Neural crest cell (in vitro differentiated cells): ENCODE measurements at places on chromosomes 2 and 18. TPM values are rescaled to one million over a fixed set of nuclear protein-coding genes. Genes with fewer than 3 reads are reported as not detected.

Gene ZCCHC2
- 14.3 and 14.7 TPM in 2 replicates for total RNA-seq

Gene VSNL1
- 1.7 and 2.1 TPM in 2 replicates for total RNA-seq

Gene GPAT2
- not detected in 2 replicates for total RNA-seq

Gene ATRAID
- 86.3 and 86.6 TPM in 2 replicates for total RNA-seq

Gene REG1B
- total RNA-seq: not detected in 2 replicates

Gene COL4A4
- 0.16 and 0.19 TPM in 2 replicates for total RNA-seq

Gene ANKRD62
- total RNA-seq: not detected in 2 replicates

Gene KLF7
- total RNA-seq: 17.4 and 18.4 TPM in 2 replicates

Gene SPP2
- not detected in 2 replicates for total RNA-seq

- DNase-seq: no peak
These were observed 96.2 kb downstream of the MRPS9 start for GRCh38 chr2:105134081-105134480.

- DNase-seq: no peak
These were observed 47.4 kb downstream of the RHOB start for GRCh38 chr2:20494241-20494640.

DNA sequence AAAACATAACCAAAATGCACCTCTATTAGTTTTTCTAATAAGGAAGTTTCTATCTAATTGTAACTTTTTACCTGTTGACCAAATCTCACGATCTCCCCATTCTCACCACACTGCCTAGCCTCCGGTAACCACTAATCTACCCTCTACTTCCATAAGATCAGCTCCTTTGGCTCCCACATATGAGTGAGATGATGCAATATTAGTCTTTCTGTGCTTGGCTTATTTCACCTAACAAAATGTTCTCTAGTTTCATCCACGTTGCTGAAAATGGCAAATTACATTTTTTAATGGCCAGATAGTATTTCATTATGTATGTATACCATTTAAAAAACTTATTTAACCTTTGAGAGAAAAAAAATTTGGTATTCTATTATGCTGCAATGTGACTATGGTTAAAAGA, 379.0 kb upstream of the NXPH2 start:
- no peak for DNase-seq

DNA sequence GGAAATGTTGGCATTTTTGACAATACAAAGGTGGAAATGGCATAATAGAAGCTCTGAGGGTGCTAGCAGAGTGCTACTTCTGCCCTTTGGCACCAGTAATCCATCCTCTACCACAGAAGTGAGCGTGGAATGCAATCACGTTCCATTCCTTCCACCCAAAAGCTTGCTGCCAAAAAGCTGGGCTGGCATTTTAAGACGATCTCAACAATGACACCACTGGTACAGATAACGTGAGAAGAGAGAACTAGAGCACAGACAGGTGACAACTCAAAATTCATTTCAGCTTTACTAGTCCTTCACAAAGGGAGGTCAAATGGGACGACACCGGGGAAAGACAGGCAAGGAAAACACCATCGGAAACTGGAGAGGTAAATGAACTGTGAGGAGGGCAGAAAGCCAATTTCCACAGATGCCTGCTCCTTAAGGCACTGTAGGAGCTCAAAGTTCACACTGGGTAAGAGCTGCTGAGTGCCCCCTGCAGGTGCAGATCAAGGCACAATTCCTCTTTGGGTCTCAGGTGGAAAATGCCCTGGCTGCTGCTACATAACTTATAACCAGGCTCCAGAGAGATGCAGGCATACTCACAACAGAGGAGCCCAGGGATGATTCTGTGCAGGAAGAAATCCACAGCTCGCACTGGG, 50.7 kb upstream of the RNU4ATAC start:
- no peak for DNase-seq

GRCh38 chr2:230941202-230942180, 16.4 kb upstream of the GPR55 start:
- DNase-seq: no peak

DNA sequence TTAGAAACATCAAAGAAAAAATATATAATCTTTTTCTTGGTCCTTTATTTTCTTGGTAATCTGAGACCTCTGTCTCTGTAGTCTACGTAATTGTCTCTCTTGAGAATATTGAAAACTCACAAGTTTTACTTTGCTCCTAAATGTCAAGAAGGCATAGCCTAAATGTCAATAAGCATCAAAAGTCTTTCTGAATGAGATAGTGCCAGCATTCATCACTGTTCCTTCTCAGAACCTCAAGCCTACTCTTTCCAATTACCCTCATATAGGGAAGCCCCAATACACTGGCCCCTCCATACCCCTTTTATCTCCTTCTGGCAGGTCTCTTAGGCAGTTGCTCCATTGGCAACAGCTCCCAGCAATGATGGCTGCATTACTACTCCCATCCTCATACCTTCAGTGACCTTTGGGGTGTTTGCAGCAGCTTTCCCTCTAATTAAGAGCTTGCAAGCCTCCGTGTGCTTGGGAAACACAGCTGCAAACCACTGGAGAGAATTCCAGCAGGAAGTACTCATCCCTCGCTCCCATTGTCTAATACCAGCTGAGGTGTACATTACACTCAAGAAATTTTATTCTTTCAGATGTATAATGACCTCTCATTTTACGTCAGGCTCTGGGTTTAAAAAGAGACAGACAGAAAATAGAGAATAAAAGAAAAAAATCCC, 95.8 kb downstream of the KYNU start:
- no peak for DNase-seq

GRCh38 chr18:34528177-34528576, 181.9 kb upstream of the DTNA start:
- DNase-seq: no peak

- no peak for DNase-seq
These were observed 73.1 kb downstream of the RAB3GAP1 start for GRCh38 chr2:135124924-135125886.

DNA sequence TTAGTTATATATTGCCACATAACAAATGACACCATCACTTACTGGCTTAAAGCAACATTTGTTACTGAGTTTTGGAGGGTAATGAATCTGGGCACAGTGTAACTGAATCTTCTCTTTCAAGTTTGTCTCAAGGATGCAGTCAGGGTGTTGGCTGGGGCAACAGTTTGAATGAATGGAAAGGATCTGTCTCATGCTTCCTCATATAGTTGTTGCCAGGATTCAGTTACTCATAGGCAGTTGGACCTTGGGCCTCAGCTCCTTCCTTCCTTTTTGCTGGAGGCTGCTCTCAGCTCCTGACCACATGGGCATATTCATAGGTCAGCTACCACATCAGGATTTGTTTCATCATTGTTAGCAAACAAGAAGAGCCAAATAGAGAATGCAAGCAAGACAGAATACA, 466.1 kb upstream of the MC4R start:
- no peak for DNase-seq

- no peak for DNase-seq
These were observed 110.9 kb upstream of the RND3 start for GRCh38 chr2:150598383-150598782.

DNA sequence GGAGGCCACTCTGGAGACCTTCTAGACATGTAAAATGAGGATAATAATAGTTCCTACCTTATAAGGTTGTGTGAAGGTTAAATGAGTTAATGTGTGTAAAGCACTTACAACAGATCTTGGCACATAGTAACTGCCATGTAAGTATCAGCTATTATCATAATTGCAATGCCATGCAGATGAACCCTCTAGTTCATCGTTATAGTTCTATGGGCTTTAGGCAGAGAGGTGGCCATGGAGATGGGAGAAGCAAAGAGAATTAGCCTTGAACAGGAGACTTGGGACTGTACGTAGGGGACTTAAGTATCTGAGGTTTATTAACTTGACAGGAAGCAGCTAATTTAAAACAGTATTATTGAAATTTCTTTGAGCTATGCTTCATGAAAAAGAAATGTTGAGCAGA, 151.8 kb downstream of the PIK3C3 start:
- no peak for DNase-seq

DNA sequence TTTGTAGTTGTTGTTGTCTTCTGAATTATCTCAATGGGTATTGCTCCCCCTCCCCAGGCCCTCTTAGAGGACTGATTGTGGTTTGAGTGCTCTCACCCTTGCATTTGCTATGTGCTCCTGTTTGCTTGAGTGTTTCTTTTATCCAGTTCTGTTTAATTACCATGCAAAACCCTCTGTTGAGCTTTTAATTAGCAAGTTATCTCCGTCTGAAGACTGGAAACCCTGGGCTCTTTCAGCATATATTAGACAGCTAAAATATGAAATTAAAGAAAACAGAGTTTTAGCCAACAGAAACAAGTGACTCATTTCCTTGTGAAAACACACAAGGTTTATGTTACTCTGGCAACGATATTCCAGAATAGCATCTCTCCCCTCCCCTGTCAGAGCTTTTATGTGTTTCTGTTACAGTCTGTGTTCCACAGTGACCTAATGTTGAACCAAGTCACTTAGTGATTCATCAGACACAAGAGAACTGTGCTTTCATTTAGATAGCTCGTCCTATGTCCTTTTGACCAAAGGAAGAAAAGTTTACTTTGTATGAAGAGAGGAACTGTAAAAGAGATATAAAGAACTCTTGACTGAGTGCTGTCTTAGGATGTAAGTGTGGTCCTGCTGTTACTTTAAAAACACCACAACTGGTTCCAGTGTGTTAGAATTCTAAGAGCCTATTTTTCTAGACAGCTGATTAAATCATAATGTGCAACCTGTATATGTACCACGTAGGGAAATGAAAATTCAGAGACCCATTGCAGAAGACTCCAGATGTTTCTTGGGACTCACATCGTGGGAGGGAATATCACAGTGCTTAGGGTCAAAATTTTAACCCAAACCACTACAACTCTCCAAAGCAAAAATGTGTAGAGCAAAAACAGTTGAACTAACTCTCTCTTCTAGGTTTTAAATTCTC, 172.8 kb upstream of the RBMS1 start:
- DNase-seq: no peak

- no peak for DNase-seq
These were observed 53.5 kb upstream of the ASAP2 start for GRCh38 chr2:9152975-9153642.

- no peak for DNase-seq
These were observed 169.6 kb upstream of the SIX2 start for GRCh38 chr2:45178854-45179253.

DNA sequence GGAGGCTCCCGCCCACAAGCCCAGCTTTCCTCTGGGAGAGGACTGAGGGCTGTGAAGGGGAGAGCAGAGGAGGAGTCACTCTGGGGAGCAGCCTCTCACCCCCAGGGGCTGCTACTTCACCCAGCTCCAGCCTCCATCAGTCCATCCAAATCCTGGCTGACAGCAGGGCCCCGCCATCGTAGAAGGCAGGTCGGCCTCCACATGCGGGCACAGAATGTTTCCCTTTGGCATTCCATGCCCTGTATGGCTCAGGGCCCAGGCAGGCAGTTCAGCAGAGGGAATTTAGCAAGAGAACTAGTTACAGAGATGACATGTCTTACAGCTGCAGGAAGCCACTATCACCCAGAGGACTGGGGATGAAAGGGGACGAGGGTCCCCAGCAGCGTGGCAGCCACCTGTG, 6.4 kb upstream of the ODC1 start:
- DNase-seq: no peak

GRCh38 chr2:101255501-101255900, 2.8 kb downstream of the CNOT11 start:
- no peak for DNase-seq

DNA sequence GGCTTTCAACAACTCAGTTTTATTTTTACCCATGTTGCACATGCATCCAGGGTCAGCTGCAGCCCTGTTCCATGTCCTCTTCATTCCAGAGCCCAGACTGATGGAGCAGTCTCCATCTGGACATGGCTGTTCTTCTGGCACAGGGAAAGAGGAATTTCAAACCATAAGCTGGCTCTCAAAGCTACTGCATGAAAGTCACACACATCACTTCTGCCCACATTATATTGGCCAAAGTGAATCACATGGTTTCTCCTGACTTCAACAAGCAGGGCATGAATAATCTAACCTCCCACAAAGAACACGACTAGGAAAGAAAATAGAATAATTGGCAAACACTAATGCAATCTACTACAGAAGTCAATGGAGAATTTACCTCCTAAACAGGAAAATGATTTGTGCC, 94.2 kb downstream of the FTCDNL1 start:
- no peak for DNase-seq

DNA sequence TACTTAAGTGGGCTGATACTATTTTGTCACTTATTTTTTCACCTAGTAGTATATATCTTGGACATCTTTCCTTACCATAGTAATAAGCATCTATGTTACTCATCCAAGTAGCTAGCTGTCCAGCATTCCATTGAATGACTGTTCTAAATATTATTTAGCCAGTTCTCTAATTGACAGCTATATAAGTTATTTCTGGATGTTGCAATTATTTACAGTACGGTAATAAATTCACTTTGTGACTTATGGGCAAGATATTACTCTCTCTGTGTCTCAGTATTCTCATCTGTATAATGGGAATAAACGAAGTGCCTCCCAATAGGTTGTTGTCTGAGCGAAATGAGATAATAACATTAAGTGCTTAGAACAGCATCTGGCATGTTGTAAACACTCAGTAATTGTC, 46.6 kb upstream of the AGAP1 start:
- DNase-seq: no peak

- DNase-seq: no peak
These were observed 154.0 kb downstream of the LAMA1 start for GRCh38 chr18:6963452-6964097.

- DNase-seq: no peak
These were observed 10.7 kb upstream of the GYPC start for GRCh38 chr2:126645211-126645618.

GRCh38 chr2:95760806-95761525, 169.2 kb downstream of the TRIM43 start:
- no peak for DNase-seq
